ENCODE measurements at places on chromosomes 3 and 15.

DNA sequence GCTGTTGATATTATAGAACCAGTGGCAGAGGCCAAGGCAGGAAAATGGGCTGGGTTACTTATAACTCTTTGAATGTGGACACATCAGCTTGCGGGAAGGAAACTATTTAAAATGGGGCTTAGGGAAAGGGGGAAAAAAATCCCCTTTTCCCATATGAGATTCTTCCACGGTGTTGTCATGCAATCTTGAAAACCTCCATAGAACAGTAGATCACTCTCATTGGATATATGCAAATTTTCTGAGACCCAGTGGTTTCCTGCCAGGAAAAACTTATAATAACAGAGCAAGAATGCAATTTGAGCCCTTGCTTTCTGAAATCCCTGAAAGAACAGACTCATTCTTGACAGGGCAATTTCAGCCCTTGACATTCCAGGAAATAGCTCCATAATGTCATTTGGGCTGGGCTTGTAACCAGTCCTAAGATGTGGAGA lies 31.1 kb downstream of the TMEM212 start:
- DNase-seq, result peak; percentile 99

- DNase-seq, result no peak
Measured at GRCh38 chr15:92833106-92833433, 67.1 kb upstream of the CHD2 start.

DNA sequence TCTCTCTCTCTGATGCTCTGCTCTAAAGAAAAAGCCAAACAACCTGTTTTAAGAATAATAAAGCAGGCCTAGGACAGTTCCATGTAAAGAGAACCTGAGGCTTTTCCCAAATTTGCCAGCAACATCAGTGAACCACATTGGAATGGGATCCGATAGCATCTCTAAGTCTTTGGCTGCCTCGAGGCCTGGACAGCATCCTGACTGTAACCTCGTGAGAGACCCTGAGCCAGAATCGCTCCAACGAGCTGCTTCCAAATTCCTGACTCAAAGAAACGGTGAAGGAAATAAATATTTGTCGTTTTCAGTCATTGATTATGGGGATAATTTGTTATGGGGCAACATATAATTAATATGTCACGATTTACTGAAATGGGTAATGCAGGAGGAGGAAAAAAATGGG lies 1012.8 kb downstream of the ROBO2 start:
- no peak for DNase-seq

DNA sequence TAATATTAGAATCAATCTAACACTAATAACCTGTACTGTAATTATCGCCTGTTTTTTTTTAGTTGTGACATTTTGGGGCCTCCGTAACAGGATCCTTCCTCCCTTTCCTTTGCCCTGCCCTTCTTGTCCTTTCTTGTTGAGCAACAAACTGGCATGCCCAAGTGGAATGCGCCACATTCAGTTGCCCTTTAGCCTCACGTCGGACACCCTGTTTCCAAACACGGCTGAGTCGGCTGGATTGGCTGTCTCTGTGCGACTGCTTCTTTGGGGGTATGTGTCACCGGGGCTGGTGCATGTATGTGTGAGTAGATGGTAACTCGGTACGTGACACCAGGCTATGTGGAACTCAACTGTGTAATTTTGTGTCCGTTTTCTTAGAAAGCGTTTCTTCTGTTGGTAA lies 24.1 kb downstream of the TRAK1 start:
- DNase-seq, result no peak

DNA sequence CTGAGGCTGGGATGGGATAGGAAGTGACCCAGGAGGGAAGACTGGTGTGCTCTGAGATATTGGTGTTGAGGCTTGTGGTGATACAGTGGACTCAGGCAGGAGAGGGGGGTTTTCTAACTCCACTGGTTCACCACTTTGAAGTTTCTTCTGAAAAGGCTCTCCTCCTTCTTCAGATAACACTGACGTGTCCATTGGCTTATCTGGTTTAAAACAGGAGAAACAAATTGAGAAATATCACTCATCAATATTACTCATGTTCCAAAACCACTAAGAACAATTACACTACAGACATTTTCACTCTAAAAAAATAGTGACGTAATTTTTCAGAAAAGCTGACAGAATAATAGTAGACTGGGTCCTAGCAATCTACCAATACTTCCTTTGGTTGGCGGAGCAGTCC lies 23.1 kb downstream of the TP53BP1 start:
- peak; percentile 82 for DNase-seq

Data from IMR-90 (cell line).